ENCODE measurements at places on chromosomes 4 and X.
A peak's percentile ranks its signal among the peaks of the same experiment; 100 is the strongest.

DNA sequence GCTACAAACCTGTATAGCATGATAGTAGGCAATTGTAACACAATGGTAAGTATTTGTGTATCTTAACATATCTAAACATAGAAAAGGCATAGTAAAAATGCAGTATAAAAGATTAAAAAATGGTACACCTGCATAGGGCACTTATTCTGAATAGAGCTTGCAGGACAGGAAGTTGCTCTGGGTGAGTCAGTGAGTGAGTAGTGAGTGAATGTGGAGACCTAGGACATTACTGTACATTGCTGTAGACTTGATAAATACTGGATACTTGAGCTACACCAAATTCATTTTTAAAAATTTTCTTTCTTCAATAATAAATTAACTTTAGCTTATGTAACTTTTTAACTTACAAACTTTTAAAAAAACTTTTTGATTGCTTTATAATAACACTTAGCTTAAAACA is 68.2 kb upstream of the MAML3 start:
- DNase-seq, result no peak

- DNase-seq, result no peak
Observed at GRCh38 chrX:110748256-110748806, 47.3 kb downstream of the CHRDL1 start.

- no peak for DNase-seq
Observed at GRCh38 chrX:88244066-88244465, 503.0 kb upstream of the CPXCR1 start.

GRCh38 chr4:123327346-123327745 is 69.2 kb upstream of the SPRY1 start:
- DNase-seq, result peak; percentile 9

DNA sequence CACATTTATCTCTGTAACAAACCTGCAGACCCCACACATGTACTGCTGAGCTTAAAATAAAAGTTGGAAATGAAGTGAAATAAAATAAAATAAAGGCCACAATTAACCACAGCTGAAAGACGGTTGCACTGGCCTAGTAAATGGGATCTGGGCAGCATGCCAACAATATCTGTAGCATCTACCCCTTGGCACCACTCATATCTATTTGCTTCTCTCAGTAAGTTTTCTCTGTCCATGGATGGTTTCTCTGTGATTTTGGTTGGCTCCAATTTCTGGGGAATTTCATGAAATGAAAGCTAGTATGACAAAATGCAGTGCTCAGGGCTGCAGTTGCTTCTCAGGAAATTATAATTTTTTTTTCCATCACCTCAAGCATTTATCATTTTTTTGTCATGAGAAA is 172.0 kb upstream of the IL15 start:
- DNase-seq, result no peak
